ENCODE measurements at places on chromosomes 6 and 20.

DNA sequence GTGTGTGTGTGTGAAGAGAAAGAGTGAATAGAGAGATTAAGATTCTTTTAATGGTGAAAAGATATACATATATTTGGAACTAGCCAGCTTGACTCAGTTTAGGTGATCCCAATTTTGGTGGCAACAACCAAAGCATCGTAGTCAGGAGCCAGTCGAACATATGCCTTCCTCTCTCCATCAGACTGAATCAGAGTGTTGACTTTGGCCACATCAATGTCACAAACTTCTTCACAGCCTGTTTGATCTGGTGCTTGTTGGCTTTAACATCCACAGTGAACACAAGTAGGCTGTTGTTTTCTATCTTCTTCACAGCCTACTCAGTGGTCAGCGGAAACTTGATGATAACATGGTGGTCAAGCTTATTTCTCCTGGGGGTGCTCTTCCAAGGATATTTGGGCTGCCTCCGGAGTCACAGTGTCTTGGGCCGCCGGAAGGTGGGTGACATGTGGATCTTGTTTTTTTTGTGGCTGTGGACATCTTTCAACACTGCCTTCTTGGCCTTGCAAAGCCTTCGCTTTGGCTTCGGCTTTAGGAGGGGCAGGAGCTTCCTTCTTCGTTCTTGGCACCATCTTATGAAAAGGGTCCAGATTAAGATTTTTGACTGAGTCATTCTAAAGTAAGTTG lies 3.4 kb downstream of the HLA-F start:
- DNase-seq, result no peak

DNA sequence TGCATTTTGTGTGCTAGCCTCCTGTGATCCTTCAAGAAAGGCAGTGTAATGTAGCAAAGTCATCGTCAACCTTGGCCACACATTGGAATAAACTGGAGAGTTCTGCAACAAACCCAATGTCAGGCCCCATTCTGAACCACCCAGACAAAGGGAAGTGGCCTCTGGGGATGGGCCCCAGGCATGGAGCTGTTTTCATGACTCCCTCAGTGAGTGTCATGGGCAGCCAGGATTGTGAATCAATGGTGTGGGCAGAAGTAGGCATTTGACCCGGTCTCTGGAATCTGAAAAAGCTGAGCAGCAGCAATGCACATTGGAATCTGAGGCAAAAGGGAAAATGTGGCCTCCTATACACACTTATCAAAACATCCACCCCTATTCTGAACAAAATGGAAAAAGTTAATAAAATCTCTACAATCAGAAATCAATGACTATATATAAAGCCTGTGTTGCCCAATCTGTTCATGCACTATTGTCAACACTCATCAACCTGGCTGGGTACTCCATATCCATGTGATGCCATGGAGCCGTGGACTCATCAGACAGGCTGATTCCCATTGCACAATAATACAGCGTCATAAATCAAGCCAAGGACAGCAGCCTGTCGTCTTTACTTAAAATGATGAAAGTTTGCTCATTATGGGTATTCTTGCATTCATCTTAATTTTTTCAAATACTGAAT lies 134.9 kb upstream of the STMND1 start:
- no peak for DNase-seq

DNA sequence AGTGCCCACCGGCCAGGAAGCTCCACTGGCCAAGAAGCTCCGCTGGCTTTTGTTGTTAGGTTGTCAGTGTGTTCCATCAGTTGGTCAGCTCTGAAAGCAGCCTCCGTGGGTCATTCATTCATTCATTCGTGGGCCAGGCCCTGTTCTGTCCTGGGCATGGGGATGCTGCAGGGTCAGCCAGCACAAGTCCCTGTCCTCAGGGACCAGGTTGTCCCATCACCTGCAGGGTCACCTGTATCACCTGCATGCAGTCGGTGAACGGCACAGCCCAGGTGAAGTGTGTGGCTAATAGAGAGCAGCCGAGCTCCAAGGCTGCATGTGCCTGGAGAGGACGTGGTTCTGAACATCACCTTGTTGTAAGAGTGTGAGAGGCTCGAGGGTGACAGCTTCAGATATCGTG lies 403.5 kb downstream of the CDH4 start:
- no peak for DNase-seq

- DNase-seq, result peak; percentile 90
These were observed 448.0 kb downstream of the EYS start for GRCh38 chr6:65259059-65259458.

GRCh38 chr6:44540881-44541280 lies 153.4 kb downstream of the CDC5L start:
- no peak for DNase-seq

GRCh38 chr6:130034378-130035146 lies 16.2 kb downstream of the L3MBTL3 start:
- DNase-seq, result peak; percentile 74

DNA sequence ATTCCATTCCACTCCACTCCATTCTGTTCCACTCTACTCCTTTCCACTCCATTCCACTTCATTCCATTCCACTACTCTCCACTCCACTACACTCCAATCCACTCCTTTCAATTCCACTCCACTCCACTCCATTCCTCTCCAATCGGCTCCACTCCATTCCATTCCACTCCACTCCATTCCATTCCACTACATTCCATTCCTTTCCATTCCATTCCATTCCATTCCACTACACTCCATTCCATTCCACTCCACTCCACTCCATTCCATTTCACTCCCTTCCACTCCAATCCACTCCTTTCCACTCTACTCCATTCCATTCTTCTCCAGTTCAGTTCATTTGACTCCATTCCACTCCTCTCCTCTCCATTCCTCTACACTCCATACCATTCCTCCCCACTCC lies 26.2 kb upstream of the DEFB125 start:
- no peak for DNase-seq

- no peak for DNase-seq
These were observed 48.4 kb downstream of the RIOK1 start for GRCh38 chr6:7438011-7438410.

DNA sequence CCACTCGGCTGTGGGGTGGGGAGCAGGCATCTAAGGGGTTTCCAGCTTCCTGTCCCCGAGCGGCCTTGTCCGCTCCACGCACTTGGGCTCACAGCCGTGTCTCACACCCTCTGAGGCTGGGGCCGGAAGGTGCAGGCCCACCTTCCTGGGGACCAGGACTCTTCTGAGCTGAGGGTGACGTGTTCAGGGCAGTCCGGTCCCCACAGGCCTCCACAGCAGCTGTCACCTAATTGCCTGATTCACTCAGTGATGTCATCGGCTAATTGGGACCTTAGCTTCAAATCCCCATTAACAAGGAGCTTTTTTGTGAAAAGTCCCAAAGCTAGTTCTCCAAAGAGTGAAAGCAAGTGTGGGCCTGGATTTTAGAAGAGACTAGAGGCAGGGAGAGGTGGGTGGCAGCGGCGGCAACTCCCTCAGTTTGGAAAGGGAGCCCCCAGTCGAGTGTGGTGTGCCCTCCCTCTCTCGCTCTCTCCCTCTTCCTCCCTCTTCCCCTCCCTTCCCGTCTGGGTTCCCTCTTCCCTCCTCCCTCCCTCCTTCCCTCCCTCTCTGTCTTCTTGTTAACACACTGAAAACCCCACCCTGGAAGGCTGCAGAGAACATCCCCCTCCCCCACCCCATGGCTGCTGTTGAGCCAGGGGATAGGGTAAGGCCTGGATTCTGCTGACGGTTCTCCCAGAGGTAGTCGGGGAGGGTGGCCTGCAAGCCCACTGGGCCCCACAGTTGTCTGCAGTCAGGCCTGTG lies 39.0 kb downstream of the MYT1 start:
- no peak for DNase-seq

DNA sequence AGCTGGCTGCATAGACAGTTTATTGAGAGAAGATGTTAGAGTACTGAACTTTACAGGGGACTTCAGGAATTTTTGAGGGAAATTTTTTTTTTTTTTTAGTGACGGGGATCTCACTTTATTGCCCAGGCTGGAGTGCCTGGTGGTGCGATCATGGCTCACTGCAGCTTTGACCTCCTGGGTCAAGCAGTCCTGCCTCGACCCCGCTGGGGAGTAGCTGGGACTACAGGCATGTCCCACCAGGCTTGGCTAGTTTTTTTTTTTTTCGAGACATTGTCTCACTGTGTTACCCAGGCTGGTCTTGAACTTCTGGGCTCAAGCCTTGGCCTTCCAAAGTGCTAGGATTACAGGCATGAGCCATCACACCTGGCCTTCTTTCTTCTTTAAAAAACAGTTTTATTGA lies 10.8 kb upstream of the EFCAB8 start:
- no peak for DNase-seq

GRCh38 chr6:37303091-37303660 lies 45.2 kb upstream of the TMEM217 start:
- DNase-seq, result no peak

GRCh38 chr20:45969712-45970634 lies 2.0 kb downstream of the ZNF335 start:
- peak; percentile 85 for DNase-seq

- no peak for DNase-seq
These were observed 314.8 kb downstream of the SOX4 start for GRCh38 chr6:21908161-21908848.

GRCh38 chr20:14838663-14839628 lies 501.5 kb upstream of the FLRT3 start:
- DNase-seq, result no peak

DNA sequence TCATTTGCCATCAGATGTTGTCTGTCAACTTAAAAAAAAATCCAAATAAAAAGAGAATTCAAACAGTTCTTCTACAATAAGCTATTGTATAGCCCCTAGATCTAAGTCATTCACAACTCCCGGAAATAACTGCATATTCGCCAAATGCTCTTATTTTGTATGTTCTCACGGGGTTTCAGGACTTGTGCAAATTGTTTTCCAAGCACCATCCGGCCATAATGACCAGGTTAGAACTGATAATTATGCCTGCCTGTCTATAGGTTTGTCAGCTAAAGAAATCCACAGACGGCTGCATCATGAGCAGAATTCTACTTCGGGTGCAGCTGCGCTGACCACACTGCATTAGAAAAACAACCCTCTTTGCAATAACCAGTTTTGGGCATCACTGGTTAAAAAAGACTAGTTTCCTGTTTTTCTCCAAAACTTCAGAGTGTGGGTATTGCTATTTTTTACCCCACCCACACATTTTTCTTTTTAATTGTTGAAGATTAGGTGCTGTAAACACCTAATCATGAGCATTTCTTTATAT lies 87.7 kb downstream of the HIVEP2 start:
- DNase-seq, result no peak

GRCh38 chr20:52494244-52494643 lies 302.7 kb upstream of the ZFP64 start:
- DNase-seq, result peak; percentile 35

- DNase-seq, result no peak
These were observed 259.9 kb downstream of the ADGRG6 start for GRCh38 chr6:142561511-142562265.

GRCh38 chr20:63498960-63499337 lies at the start of gene EEF1A2:
EEF1A2 (minus strand) TSS chr20:63499083; CDS start chr20:63497763, 1,320 bp downstream.
- no peak for DNase-seq

DNA sequence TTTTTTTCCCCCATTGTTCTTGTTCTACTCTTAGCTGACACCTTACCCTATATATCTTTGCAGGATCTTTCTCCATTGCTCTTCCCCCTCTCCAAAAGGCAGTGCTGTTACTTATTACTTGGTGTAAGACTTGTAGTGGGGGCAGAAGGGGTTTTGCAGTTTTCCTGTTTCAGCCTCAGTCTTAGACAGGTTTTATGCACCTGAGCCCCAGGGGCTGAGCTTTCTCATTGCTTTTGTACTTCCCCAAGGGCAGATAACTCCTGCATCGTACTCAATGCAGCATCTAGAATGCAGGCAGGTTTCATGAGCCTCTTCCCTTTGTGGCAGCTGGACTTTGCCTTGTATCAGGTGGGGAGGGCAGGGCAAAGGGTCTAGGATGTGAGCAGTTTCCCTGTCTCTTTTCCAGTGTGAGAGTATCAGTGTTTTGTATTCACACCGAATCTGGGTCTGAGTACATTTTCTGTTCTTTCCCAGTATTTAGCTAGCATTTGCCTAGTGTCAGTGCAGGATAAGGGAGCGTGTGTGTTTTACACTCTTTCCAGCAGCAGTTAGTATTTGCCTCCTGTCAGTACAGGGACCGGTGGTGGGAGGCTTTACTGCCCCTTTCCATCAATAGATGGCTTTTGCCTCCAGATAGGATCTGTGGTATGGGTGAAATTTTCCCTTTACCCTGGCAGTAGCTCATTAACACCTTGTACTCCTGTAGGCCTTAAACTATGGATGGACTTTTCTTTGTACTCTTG lies 19.6 kb downstream of the CYB5R4 start:
- no peak for DNase-seq

DNA sequence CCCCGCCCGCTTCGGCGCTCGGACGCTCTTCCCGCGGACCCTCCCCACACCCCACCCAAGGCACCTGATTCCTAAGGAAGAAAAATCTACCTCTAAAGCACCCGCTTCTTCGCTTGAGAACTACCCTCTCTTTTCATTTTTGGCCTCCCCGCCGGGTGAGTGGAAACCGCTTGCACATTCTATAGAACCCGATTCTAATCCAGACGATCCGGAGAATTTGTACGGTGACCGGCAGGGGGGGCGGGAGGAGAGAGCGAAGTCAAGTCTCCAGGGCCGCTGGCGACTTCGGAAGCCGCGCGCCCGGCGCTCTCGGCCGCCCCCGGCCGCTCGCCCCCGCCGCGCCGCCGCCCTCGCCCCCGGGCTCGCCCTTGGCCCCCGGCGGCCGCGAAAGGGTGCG lies at the start of gene RBM24:
Gene RBM24, plus strand, starts transcription at position 262 of the 397 bp plus-strand sequence. CDS start 221 bp downstream, outside the sequence.
- DNase-seq, result no peak

DNA sequence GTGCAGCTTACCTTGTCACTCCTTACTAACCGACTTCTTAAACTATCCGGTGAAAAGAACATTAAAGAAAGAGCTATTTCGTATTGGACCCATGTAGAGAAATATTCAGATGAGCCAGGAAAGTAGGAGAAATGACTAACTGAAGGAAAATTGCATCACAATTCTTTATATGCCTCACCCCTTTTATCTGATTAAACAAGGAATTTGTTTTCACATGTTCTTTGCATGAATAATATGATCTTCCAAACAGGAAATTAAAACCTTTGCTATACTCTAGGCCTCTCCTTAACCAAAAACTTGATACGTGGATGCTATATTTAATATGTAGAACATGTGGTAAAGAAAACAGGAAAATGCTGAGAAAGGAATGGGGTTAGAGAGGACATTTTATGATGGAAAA lies 41.9 kb upstream of the LRRC1 start:
- no peak for DNase-seq

GRCh38 chr6:33160728-33161344 lies 31.4 kb downstream of the COL11A2 start:
- peak; percentile 45 for DNase-seq

GRCh38 chr6:109472132-109472995 lies 10.7 kb downstream of the ZBTB24 start:
- DNase-seq, result no peak

DNA sequence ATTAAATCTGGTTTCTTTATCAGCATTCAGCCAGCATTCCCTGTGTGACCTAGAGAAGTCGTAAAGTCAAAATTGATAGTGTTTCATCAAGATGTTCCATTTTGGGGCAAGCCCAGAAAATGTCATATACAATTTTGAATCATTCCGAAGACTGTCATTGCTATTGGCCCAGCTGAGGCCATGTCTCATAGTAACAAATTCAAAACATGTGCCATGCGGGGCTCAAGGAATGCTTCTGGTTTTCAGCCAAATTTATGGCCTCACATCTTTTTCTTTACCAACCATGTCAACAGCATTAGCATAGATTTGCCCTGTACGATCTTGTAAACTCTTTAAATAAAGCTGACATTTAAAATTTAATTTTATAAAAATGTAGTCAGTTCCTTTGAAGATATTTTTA lies 314.7 kb downstream of the PAX1 start:
- DNase-seq, result no peak

All from OCI-M1 (cell line).